Right cardiac atrium (tissue), 5 donors: ENCODE measurements at places on chromosomes 1 and 21. TPM values are rescaled to one million over a fixed set of nuclear protein-coding genes. Genes with fewer than 3 reads are reported as not detected.

Gene C1orf94
- not detected for total RNA-seq

Gene KIRREL1
- total RNA-seq = 19.0 TPM

Gene SKI
- 56.7 TPM for total RNA-seq

Gene GON4L
- 29.2 TPM for total RNA-seq

GRCh38 chr1:207851696-207852095, 59.2 kb downstream of the CD34 start:
- DNase-seq = no peak

DNA sequence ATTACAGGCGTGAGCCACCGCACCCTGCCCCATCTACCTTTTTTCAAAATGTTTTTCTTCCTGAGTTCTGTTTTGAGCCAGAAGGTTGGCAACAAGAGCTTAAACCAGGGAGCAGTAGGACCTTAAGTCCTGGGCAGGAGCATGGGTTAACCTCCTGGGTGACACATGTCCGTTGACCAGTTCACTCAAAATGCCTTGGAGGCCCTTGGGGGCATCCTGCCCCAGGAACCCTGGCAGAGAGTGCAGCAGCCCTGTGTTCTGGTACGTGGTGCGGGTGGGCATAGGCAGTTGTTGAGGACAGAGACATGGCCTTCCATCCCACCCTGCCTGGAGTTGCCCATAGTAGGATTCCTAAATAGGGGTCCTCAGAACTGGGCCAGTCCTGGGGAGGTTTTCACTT, 11.6 kb downstream of the H6PD start:
- no peak for DNase-seq

DNA sequence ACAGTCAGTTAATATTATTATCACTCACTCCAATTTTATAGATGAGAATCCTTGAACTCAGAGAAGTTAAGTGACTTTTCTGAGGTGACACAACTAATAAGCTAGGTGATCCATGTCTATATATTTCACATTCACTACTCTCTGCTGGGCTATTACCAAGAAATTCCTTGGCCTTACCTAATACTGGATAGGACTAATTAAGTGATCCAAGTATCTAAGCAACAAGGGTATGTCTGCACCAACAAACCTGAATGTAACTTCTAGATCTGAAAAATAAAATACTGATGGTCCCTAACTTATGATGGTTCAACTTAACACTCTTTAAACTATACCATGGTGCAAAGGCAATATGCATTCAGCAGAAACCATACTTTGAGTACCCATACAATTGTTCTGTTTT, 14.8 kb upstream of the CASQ2 start:
- no peak for DNase-seq

DNA sequence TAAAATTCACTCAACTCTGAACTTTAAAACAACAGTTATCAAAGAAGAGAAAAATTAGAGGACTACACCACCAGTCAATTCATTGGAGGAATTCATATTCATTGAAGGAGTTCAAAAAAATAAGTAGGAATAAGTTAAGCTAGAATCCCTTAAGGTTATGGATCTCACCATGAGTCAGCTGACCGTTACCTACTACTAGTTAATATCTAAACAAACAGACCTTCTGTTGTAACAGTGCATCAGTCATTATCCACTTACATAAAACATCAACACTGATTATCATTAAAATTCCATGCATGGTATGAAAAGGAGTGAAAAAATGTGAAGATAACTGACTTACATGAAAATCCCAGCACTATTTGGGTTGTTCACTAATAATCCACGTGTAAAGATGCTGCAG, 44.9 kb downstream of the FOXJ3 start:
- DNase-seq = no peak

- DNase-seq = no peak
These were observed 78.9 kb downstream of the CD46 start for GRCh38 chr1:207830788-207831187.

DNA sequence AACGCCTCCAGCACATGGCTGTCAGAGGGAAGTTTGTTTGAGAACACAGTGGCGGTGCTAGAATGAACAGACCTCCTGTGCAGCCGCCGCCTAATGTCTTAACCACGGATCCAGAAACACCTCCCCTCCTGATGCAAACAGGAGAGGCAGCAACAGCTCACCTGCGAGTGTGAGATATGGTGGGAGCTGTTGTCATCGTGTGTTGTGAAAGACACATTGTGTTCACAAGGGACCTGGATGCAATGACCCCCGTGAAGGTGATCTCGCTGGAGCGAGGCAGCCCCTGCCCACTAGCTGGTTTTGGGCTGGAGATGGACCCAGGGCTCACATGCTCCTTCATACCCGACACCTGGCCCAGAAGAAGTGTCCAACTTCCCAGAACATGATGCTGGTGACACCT, 315.3 kb upstream of the C1orf174 start:
- no peak for DNase-seq

DNA sequence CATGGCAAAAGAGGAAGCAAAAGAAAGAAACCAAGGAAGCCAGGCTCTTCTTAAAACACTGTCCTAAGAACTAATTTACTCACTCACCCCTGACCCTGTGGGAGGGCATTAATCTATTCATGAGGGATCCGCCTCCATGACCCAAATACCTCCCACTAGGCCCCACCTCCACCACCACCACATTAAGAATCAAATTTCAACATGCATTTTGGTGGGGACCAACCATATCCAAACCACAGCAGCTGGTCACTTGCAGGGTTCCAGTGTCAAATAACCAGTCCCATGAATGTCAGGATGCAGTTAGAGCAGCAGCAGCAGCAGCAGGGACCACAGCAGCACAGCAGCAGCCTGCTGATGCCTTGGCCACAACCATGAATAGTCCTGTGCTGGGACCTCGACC, 83.8 kb downstream of the ZC3H11B start:
- DNase-seq = no peak

GRCh38 chr1:31761883-31762282, 2.3 kb downstream of the ADGRB2 start:
- no peak for DNase-seq
